SK-N-DZ (cell line): ENCODE measurements at places on chromosomes 2 and 18.

GRCh38 chr2:194867328-194867727, 789.7 kb upstream of the SLC39A10 start:
- peak; percentile 7 for DNase-seq

- DNase-seq: no peak
Observed at GRCh38 chr2:191048073-191048472, 34.1 kb upstream of the STAT1 start.

DNA sequence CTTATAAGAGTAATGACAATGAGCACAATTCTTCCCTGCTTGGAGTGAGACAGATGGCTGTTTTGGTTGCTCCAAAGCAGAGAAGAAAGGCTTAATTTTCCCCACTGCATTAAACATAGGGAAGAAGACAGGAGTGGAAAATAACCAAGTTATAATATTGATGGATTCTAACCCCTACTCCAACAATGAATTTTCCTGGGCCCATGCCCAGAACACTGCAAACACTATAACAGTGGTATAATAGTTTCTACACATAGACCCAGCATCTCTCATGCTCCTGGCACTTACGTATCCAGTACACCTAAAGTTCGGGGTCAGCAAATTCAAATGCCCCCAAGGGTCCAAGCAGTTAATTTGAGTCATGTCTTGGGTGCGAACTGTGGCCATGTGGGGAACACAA, 613.4 kb downstream of the PLCL1 start:
- no peak for DNase-seq

DNA sequence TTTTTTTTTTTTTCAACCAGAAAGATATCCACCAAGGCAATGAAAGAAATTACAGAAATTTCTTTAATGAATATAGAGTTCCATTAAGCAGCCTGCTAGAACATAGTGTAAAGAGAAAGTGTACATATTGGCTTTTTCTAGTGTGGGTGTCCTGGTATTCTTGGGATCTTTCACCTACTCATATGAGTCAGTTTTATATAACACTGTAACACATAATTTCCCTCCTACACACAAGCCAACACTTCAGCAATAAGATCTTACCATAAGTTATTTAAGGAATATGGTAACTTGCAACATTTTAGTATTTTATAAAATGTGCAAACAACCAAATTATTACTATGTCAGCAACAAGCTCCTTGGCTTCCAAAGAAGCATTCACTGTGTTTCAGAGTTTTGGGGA, 59.9 kb downstream of the ZRANB3 start:
- no peak for DNase-seq

DNA sequence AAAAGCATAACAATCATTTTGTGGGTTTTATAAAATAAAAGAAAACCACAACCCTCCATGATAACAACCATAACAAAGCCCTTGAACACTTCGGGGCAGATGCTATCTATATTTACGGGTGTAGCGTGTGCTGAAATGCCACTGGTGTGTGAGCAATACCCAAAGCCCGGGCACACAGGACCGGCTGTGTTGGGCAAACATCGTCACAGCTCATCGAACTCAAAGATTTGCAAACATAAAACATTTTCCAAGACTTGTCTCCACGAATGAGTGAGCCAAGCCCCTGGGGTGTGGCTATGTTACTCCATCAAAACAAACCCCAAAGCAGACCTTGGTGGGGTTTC, 290.2 kb downstream of the LPIN1 start:
- DNase-seq: no peak

GRCh38 chr2:240139666-240140393, 628 bp downstream of the OTOS start:
- no peak for DNase-seq

GRCh38 chr2:95025406-95026319, at the start of gene MAL:
TSS of gene MAL (plus strand) at chr2:95025708. CDS start at chr2:95025793, 85 bp downstream.
- no peak for DNase-seq
